Naive thymus-derived CD8-positive, alpha-beta T cell (primary cell): ENCODE measurements at places on chromosomes 1 and 21.

GRCh38 chr1:197919346-197920066, 2.3 kb downstream of the LHX9 start:
- no peak for DNase-seq

- no peak for DNase-seq
These were observed 684.0 kb downstream of the NCAM2 start for GRCh38 chr21:21682172-21682571.

- no peak for DNase-seq
These were observed 72.0 kb downstream of the OLFM3 start for GRCh38 chr1:101924700-101925099.

GRCh38 chr1:101440485-101440884, 203.7 kb downstream of the S1PR1 start:
- no peak for DNase-seq

GRCh38 chr1:186828611-186829454, at the start of gene PLA2G4A:
Gene PLA2G4A, plus strand, starts transcription at chr1:186828949. Its CDS starts 25,406 bp downstream, at chr1:186854355.
- DNase-seq, result no peak

GRCh38 chr1:160108888-160109662, 6.5 kb upstream of the ATP1A2 start:
- DNase-seq, result no peak

GRCh38 chr1:78068681-78069283, 23.0 kb downstream of the GIPC2 start:
- no peak for DNase-seq

DNA sequence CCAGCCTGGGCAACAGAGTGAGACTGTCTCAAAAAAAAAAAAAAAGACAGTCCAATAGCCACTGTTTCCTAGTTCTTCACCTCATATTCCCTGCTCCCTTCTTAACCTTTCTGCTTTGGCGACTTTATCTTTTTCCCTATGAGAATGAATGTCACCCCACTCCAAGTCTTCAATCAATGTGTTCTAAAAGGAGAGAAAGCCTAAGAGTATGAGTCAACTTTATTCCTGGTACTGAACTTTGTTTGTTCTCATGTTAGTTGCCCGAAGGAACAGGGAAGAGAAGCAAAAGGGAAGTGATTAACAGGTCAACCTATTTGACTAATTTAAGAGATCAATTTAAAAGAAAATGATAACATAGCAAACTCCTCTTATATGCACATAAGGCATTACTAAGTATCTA, 39.9 kb upstream of the SLC16A1 start:
- no peak for DNase-seq

DNA sequence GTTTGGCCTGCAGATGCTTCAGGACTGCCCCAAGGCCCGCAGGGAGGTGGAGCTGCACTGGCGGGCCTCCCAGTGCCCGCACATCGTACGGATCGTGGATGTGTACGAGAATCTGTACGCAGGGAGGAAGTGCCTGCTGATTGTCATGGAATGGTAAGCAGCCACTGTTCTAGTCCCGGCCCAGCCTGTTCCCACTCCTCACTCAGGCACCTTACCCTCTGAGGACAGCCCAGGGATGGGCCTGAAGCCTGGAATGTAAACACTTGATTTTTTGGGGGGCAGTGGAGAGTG, 41.9 kb upstream of the IL19 start:
- no peak for DNase-seq

GRCh38 chr1:54835970-54836369, 34.8 kb upstream of the TTC22 start:
- DNase-seq, result no peak

DNA sequence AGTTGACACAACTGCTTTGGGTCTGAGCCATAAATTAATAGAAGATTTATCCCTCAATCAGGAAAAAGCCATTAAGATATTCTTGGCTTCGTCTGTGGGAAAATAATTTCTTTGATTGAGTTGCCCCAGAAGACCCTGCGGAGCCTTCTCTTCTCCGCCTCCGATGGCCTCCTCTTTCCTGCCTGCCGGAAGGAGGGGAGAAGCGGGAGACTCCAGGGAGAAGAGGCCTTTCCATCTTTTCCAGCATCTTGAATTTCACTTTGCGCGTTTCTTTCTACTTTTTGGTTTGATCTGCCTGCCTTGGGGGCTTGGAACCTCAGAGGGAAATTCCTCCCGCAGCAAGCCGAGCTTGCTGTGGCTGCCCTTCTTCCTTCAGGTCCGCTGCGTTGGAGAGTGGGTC, 16.8 kb downstream of the HLX start:
- DNase-seq, result no peak

- no peak for DNase-seq
These were observed 221.3 kb downstream of the FOXD2 start for GRCh38 chr1:47659146-47659545.

GRCh38 chr1:147417024-147417423, 124.3 kb upstream of the BCL9 start:
- no peak for DNase-seq

GRCh38 chr1:9312168-9312720, 19.6 kb downstream of the SPSB1 start:
- no peak for DNase-seq

- DNase-seq, result no peak
These were observed 190.5 kb downstream of the SEC16B start for GRCh38 chr1:177779166-177779965.

GRCh38 chr1:117387060-117387633, 19.9 kb downstream of the MAN1A2 start:
- no peak for DNase-seq

DNA sequence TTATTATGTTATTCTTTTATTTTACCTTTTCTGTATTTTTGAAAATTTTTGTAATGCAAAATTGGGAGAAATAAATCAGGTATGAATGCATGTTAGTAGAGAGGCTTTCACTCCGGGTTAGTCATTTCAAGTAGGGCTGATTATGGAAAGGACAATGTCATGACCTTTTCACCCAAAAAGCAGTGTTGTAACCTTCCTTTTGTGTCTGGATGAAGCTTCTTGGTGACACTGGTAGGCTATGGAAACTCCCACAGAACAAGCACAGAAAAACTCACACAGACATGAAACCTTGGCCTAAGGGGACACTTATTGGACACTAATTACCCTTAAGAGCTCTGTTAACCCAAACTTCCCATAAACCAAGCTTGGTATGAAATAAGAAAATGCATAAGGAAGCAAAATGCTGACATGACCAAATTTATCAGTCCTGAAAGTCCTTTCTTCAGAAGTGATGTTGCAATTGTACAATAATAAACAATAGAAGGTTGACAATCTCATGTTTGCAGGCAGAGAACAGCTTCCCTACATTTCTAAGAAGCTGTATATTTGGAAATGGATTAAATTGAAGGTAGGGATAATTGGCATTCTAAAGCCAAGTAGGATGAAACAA, 70.0 kb upstream of the KCNJ15 start:
- no peak for DNase-seq

GRCh38 chr1:186980400-186980799, 151.7 kb downstream of the PLA2G4A start:
- DNase-seq, result no peak

- DNase-seq, result no peak
These were observed 216.1 kb downstream of the RPS6KC1 start for GRCh38 chr1:213266983-213267772.

DNA sequence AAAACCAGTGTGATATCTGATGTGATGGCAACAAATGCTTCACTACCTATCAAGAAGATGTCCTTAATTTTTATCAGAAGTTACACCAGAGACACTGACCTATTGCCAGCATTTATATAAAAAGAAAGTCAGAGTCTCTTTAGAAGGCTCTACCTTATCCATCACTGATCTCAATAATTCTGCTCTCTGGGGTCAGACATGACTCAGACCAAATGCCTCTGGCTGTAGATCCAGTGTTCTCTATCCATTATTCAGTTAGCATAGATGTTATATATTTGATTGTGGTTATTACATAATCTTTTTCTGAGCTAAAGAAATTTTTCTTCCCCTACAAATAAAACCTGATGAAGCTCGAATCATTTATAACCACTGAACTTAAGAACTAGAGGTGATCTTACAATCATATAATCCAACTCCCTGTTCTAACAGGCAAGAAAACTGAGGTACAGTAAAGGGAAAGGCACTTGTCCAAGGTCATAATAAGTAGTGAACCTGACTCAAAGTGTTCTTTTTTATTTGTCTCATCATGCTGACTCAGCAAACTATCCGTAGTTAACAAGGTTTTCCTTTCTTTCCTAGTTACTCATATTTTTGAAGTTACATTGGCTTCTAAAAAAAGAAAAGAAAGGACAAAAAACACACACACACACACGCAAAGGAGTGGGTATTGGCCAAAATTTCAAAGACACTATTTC, 43.6 kb upstream of the ESRRG start:
- no peak for DNase-seq

GRCh38 chr1:221776495-221777301, 34.8 kb upstream of the DUSP10 start:
- DNase-seq, result no peak

- no peak for DNase-seq
These were observed 81.9 kb downstream of the SIPA1L2 start for GRCh38 chr1:232547938-232548484.
